ENCODE measurements at places on chromosomes 2 and 18. TPM values are rescaled to one million over a fixed set of nuclear protein-coding genes. Genes with fewer than 3 reads are reported as not detected.

The MREG gene
- total RNA-seq = 9.2 TPM

The COL3A1 gene
- 371 TPM for total RNA-seq

The C2orf66 gene
- not detected for total RNA-seq

The SOS1 gene
- total RNA-seq = 42.1 TPM

The ATRAID gene
- total RNA-seq = 104 TPM

The FBLN7 gene
- 2.9 TPM for total RNA-seq

The TNFAIP6 gene
- total RNA-seq = 1.4 TPM

Measured in mucosa of gallbladder (tissue), 1 donor.